ENCODE measurements at places on chromosomes 16 and 17.

- no peak for DNase-seq
These were observed 365.4 kb upstream of the C16orf82 start for GRCh38 chr16:26701243-26701886.

DNA sequence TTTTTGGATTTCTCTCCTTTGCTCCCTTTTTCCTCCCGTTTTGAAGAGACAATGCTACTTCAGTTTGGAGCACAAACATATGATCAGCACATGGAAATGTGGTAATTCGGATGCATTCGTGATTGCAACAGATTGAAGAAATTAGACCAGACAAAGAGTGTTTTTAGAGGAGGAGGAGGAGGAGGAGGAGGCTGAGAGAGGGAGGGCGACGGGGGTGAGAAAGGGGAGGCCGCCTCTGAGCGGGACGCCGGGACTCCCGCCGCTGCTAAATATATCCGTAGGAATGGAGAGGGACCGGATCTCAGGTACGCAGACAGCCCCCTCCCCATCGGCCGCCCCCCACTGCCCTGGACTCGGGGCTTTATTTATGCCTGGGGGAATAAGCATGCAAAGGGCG, 179.3 kb downstream of the SEC14L1 start:
- no peak for DNase-seq

- no peak for DNase-seq
These were observed 251.5 kb upstream of the EEF2KMT start for GRCh38 chr16:5349101-5349500.

DNA sequence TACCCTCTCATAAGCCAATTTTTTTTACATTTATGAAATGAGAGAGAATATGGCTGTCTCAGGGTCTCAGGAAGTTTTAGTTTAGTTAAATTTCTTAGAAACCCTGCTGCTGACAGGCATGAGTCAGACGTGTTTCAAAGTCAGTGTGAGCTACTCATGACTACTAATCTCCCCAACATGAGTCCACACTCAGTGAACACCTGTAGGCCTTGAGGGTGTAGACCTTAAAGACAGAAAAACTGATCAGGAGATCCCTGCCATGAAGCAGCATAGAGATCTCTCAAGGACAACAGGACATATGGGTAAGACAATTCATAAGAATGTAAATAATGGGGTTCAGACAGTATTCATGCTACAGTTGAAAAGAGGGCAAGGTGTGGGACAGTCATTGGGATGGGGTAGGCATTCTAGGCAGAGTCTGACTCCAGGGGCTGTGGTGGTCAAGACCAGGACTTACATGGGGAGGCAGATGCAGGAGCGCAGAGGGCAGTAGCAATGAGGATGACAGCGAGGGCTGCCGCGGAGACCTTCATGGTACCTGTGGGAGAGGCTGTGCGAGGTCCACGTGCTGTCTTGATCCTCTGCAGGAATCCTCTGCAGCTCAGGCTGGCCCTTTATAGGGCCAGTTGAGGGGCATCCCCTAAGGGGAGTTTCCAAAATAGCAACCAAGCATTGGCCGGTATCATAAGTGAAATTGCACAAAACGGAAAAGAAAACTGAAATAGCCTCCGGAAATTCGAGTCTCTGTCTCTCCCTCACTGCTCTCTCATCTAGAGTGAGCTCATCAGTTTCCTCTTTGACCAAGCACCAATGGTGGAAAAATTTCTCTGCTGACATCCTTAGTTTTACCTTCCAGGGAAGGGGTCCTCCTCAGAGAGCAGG, at the start of gene CCL5:
Gene CCL5, minus strand, starts transcription at position 588 of the 882 bp plus-strand sequence.
- DNase-seq = peak; percentile 71

GRCh38 chr17:78174346-78174869, 6.0 kb downstream of the SYNGR2 start:
- DNase-seq = no peak

GRCh38 chr17:31915456-31916100, 14.1 kb upstream of the UTP6 start:
- DNase-seq = no peak

DNA sequence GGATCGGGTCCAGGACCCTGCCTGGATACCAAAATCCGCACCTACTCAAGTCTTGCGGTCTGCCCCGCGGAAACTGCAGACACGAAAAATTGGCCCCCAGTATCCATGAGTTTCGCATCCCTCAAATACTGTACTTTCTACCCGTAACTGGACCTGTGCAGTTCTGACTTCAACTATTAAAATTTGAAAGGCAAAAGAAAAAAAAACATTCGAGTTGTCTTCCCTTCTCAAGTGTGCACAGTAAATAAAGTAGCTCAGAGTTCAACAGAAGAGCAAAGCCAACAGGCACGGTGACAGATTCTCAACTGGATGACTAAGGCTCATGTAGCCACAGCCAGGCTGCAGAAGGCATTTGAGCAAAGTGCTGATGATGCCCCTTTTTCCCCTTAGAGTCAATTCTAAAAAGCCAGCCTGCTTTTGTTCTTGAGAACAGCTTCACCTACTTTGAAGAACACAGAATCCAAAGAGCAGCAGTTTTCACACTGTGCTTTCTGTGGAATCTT, 32.5 kb downstream of the MARF1 start:
- no peak for DNase-seq

DNA sequence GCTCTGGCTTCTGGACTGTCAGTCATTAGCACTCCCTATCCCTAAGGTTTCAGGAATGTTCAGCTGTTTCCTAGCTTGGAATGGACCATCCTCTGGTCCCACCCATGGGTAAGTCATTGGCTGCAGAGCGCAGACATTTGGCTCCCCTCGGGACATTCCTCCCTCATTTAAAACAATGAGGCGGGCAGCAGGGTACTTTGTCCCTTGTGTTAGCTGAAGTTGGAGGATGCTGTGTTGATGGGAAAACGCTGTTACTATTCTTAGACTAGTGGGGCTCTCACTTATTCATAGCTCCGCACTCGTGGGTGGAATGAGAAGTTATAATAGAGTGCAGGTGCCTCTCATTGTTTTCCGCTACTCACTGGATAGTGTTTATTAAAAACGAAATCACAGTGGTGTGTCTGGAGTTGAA, 673.8 kb downstream of the WWOX start:
- DNase-seq = no peak

- peak; percentile 62 for DNase-seq
These were observed 25.8 kb downstream of the LITAF start for GRCh38 chr16:11560701-11561453.
